Activated T-helper 1 cell treated with Interleukin-2 at 50 U/mL for 16 hours (primary cell): ENCODE measurements at places on chromosomes 3 and 15.

- DNase-seq = no peak
Observed at GRCh38 chr15:38217191-38217595, 35.4 kb upstream of the SPRED1 start.

- no peak for DNase-seq
Observed at GRCh38 chr3:129867506-129868124, 25.9 kb downstream of the TMCC1 start.

DNA sequence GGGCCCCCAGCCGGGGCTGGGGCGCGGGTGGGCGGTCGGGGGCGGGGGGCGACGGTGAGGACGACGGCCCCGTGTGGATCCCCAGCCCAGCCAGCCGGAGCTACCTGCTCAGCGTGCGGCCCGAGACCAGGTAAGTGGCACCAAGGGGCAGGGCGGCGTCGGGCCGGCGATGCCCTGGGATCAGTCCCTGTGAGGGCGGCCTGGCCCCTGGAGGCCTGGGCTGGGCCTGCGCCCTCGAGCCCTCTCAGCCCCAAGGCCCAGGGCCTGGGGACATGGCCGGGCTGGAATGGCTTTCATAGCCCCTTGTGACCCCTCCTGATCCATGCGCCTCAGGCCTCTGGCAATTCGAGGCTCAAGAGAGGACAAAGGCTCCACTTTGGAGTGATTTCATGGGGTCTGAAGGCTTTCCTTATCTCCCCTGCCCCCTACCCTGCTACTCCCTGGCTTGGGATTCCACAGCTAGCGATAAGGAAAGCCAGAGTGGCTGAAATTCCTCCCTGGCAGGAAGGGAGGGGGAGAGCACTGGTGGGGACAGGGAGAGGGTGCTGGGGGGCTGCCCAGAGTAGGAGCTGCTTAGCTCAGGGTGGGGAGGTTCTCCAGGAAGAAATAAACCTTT lies 418 bp downstream of the ALPK3 start:
- no peak for DNase-seq

- DNase-seq = no peak
Observed at GRCh38 chr3:71311661-71312046, 271.9 kb downstream of the FOXP1 start.

- DNase-seq = no peak
Observed at GRCh38 chr3:38169027-38169317, 3.6 kb downstream of the OXSR1 start.

DNA sequence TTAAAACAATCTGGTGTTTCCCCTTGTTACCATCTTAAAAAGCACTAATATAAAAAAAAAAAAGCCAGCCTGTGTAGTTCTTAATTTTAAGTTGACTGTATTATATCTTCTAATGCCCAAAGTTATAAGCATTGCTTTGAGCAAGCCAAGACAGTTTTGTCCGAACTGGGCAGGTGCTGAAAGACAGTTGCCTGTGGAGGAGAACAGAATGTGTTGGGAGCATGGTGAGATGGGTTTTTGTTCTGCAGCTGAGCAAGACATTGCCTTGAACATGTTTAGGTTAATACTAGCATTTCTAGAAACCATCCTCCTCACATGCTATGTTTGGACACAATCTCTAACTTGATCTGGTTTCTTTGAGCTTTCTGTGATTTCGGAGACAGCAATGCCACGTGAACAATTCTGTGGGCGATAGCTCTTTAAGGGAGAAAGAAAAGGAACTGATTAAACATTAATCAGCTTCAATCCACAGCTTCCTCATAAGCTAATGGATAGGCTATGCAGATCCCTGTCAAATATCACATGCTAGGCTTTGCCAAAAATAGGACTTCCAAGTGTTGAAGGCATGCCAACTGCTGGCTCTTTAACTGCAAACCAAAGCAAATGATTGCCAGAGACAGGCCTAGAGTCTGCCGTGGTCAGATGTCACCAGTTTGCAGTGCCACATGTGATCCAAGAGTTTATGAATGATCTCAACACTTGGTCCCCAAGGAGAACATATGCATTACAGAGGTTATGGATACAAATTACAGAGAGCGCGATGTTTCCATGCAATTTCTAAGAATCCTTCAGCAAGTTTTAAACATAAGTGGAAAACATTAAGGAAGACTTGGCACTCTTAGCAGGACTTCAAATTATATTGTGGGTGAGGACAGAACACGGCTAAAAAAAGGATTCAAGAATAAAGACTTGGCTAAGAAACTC lies 428.1 kb downstream of the ROBO2 start:
- DNase-seq = no peak

DNA sequence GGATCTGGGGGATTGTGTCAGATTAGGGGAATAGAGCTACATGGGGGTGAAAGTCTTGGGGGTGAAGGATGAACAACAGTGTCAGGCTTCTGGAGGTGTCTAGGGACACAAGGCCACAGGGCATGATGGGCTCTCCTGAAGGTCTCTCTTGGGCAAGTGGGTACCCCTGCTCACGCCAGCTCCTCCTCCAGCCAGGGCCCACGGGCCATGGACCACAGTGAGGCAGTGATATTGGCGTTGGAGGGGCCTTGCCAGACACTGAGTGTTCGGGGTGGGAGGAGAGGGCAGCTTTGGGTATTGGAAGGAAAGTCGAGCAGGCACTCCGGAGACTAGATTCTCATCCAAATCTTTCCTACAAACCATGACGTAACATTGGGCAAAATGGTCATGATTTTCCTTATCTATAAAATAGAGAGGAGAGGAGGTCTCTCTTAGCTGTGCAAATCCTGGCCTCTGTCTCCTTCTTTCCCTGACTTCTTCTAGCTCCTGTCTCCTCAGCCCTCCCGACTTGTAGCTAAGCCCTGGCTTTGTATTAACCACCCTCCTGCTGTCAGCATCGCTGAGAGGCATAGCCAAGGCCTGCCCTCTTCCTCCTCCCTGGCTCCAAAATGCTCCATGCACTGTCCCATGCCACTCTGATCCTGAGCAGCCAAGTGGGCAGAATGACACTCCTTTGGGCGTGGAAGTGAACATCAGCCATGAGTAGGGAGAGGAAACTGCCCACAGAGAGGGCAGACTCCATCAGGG lies 24.0 kb upstream of the SRP14 start:
- DNase-seq = no peak
